Urothelium cell line (cell line): ENCODE measurements at places on chromosomes 4 and X.

GRCh38 chrX:2694914-2695267 lies 3.8 kb downstream of the CD99 start:
- no peak for DNase-seq

DNA sequence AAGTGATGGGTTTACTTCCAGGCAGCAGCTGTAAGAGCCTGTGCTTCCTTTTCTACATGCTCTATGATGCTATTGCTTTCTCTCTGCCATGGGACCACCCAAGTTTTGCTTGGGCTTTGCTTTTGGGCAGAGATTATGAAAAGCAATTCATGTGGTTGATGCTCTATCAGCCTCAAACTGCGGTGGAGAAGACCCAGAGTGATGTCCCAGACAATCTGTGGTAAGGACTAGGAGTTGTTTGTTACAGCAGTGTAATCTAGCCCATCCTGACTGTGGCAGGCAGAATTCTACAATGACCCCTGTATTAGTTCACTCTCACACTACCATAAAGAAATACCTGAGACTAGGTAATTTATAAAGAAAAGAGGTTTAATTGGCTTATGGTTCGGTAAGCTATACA lies 9.2 kb upstream of the CYTL1 start:
- DNase-seq: no peak

DNA sequence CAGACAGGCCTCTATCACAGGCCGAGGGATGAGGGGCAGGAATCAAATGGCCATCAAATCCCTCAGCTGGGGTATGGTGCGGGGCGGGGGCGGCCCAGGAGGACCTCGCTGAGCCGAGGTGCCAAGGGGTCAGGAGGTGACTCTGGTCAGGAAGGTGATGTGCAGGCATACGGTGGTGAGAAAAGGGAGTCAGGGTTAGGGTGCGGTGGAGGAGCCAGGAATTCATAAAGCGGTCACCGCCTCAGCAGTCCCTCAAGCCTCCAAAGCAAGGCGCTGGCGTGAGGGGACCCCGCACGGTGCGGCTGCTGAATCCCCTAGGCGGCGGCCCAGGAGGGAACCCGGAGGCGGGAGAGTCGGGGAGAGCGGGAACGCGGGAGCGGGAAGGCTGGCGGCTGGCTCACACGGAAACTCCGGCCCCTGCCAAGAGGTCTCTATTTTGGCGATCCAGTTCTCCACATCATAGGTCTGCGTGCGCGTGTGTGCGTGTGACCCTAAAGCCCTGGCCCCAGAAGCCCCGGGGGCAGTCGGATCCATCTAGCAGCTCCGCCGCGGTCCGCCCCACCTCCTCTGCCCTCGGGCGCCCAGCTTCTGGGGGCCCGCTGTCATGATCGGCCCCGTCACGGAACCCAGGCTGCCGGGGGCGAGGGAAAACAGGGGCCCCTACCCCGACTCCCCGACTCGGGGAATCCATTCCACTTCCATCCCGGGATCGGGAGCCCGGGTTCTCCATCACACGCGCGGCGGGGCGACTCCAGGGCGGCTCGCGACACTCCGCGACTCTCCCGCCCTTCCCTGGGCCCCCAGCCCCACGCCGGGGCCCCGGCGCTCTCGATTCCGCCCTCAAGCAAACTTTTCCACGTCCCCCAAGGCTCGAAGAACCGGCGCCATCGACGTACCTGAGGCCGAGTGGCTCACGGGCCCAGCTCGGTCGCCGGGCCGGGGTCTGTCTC lies 593 bp downstream of the ELF4 start:
- peak; percentile 3 for DNase-seq

DNA sequence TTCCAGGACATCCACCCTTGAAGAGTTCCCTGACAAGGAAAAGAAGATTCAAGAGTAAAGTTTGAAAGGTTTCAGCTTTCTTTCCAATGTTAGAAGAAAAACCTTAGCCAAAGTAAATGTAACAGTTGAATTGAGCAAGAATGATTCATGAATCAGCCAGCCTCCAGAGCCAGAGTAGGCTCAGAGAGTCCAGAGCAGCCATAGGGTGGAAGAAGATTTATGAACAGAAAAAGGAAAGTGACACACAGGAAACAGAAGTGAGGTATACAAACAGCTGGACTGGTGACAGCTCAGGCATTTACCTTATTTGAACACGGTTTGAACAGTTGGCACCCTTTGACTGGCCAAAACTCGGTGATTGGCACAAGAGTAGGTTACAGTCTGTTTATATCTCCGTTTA lies 63.2 kb downstream of the QDPR start:
- DNase-seq: no peak

DNA sequence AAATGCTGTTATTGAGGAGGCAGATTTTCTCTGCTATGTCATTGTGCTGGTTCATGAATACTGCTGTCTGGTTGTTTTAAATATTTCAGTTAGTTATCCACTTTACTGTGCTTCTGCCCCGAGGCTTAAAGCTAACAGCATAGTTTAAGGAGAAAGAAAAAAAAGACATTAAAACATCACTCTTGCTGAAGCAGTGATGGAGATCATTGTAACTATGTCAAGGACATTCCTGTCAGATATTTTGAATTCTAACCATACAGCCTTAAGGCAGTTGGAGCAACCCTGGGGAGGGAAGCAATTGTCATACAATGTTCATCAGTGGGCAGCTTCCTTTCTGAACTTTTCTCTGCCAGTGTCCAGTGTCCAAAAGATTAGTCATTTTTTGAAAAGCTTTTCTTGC lies 199.0 kb upstream of the DDX53 start:
- no peak for DNase-seq

DNA sequence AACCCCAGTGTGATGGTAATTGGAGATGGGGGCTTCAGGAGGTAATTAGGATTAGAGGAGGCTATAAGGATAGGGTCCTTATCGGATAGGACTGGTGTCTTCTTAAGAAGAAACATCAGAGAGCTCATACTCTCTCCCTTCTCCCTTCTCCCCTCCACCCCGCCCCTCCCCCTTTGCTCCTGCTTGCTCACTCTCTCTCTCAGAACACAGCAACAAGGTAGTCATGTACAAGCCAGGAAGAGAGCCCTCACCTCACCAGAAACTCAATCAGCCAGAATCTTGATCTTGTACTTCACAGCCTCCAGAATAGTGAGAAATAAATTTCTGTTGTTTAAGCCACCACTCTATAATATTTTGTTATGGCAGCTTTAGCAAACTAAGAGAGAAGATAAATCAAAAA lies 4.5 kb downstream of the DDX60L start:
- DNase-seq: no peak

- no peak for DNase-seq
Observed at GRCh38 chrX:20463296-20464075, 196.8 kb upstream of the RPS6KA3 start.

GRCh38 chr4:22356987-22357596 lies 158.8 kb downstream of the ADGRA3 start:
- peak; percentile 6 for DNase-seq

- DNase-seq: no peak
Observed at GRCh38 chr4:821631-822030, 4.3 kb downstream of the CPLX1 start.

- peak; percentile 61 for DNase-seq
Observed at GRCh38 chr4:140856621-140857062, 100.5 kb upstream of the TBC1D9 start.
